CD8-positive, alpha-beta memory T cell (primary cell): ENCODE measurements at places on chromosomes 13 and 19.

GRCh38 chr13:51950722-51951121, 60.5 kb downstream of the ATP7B start:
- DNase-seq: peak; percentile 38

- DNase-seq: no peak
Measured at GRCh38 chr13:108214441-108215271, 680 bp downstream of the LIG4 start.

DNA sequence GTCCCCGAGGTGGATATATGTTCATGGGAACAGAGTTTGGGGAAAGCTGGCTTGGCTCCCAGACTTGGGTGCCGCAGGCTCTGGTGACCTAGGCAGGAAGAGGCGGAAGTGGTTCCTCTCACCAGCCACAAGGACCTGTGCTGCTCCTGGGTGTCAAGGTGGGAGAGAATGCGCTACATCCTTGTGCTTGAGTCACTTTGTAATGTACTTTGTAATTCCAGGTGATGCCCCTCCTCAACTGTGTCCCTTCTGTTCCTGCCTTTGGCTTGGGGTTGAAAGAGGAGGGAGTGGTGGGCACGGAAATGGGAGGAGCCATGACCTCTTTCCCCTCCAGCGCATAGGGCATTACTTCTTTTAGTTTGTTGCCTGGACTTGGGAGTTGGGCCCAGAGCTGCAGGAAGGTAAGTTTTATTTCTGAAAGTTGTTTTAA, 10.9 kb downstream of the GARRE1 start:
- no peak for DNase-seq

DNA sequence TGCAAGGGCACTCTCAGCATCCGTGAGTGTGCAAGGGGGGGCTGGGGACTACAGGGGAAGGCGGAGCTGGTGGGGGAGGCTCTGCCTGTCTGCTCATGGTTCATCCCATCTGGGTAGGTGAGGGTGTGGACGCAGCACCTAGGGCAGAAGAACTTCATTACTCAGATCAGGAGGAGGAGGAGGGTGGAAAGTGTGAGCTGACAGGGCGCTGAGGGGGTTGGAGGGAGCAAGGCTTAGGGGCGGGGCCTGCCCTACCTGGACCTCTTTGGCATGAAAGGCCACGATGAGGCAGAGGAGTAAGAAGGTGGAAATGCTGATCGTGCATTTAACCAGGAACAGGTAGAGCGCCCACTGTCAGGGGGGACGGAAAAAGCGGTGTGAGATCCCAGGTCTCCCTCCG, 4.5 kb downstream of the KCNN4 start:
- DNase-seq: no peak

DNA sequence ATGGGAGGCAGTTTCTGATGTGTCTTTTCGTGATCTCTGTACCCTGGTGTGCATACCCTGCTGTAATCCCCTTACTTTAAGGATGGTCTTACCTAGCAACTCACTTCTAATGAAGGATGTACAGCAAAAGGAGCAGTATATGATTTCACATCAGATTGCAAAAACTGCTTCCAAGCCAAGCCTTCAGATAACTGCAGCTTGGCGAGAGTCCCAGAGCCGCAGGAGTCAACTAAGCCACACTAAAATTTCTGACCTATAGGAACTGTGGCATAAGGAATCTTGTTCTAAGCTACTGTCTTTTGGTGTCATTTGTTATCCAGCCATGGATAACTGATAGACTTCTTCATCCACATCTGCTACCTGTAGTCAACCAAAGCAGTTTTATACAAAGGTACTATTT, 496.7 kb downstream of the GPC6 start:
- DNase-seq: no peak

- DNase-seq: no peak
Measured at GRCh38 chr19:15769586-15769985, 17.9 kb upstream of the OR10H5 start.
